Daoy (cell line): ENCODE measurements at places on chromosomes 3 and 15. TPM values are rescaled to one million over a fixed set of nuclear protein-coding genes. Genes with fewer than 3 reads are reported as not detected.

DNA sequence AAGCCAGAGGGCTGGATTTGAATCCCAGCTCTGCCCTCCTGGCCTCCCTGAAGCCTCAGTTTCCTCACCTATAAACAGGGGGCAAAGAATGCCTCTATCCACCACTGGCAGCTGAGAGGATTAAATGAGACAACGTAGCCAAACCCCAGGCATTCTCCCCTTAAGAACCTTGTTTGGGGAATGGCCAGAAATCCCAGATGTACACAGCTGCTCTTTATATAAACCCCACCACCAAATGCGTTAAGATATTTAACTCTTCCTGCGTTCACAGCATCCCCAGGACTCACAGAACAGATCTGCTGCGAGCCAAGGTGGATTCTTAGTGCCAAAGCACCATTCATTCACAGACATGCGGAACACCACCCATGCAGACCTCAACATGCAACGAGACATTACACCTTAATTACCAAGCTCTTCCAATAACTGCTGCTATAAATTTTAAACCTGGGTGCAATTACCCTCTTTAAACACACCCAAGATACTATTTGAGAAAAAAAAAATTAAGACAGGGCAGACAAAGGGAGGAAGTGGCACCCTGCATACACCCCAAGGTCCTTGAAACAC is 5.2 kb downstream of the TLE3 start:
- no peak for DNase-seq

DNA sequence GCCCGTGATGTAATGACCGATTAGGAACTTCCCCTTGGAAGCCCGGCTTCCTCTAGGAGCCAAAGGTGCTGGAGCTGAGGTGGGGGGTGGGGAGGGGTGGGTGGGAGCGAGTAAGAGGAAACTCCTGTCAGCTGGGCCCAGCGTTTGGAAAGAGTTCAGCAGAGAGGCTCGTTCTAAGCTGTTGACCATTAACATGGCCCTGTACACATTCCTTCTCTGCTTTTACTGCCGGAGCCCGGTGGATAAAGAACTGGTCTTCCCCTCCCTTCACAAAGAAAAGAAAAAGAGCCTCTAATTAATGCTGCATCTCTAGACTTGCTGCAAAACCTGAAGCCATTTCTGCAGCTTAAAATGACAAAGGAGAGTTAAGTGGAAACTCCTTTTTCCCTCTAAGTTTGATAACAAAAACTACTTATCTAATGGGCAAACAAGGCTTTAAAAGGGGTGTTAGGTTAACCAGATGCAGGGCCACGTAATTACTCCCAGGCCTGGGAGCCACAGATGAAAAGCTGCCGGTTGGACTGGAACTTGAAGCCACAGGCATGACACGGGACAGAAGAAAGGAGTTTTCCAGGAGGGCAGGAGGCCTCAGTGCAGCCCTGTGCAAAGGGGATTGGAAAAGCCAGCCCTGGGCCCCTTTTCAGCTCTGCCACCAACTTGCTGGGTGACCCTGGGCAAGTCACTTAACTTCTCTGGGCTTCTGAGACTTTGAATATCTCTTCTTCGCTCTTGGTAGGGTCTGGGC is 71.3 kb downstream of the SMAD6 start:
- DNase-seq = no peak

DNA sequence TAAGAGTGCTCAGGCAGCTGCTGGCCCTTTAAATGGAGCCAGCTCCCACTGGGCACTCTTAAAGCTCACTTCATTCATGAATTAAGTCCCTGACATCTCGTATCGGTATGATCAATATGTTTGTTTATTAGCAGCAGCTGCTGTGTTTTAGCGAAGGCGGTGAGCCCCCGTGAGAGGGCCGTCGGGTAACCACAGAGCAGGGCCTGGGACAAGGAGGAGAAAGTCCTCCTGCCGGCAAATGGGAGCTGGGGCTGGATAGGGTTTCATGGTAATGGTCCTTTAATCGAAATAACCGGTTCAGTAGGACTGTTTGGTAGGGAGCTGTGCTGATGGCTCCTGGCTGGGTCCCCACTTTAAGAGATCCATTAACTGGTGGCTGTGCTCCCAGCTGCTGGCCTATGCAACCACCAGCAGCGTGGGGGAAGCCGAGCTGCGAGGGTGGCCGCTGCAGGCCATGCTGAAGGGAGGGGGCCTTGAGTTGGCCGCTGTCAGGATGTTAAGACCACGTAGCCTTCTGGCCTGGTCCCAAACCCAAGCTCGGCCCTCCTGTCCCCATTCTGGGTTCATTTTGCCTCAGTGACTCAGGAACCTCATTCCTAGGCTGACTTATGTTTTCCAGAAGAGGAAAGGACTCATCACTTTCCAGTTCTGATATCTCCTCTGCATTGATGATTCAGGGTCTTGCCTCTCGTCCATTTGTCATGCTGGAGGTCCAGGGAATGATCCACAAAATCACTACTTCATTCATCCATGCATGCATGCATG is 67.6 kb upstream of the NTRK3 start:
- no peak for DNase-seq

Gene CLDN18
- total RNA-seq = not detected in 2 replicates

Gene FGF12
- total RNA-seq = 0.69 and 2.0 TPM in 2 replicates

DNA sequence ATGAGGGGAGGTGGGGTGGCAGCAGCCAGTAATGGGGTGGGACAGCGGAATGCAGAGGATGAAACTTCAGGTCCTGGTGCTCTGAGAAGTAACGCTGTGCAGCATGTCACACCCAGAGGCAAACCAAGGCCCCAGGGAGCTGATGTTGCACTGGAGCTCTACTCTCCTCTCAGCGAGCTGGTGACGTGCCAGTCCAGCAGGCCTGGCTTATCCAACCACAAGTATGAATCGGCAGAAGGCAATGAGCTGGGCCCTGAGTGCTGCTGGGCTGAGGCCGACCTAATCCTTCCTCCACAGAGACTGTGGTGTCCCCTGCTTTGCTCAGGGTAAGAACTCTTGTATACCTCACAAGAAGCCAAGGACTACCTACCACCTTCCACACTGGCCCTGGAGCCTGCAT is 30.5 kb downstream of the CD86 start:
- peak; percentile 38 for DNase-seq

Gene ULK3
- total RNA-seq = 17.6 and 24.3 TPM in 2 replicates

Gene ECE2
- not detected in 2 replicates for total RNA-seq

DNA sequence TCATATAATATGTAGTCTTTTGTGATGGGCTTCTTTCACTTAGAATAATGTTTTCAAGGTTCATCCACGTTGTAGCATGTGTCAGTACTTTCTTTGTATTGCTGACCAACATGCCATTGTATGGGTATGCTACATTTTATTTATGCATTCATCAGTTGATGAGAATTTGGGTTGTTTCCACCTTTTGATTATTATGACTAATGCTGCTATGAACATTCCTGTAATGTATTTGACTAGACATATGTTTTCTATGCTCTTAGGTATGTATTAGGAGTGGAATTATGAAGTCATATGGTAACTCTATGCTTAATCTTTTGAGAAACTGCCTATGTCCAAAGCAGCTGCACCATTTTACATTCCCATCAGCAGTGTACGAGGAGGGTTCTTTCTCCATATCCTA is 3.2 kb upstream of the PODXL2 start:
- no peak for DNase-seq

DNA sequence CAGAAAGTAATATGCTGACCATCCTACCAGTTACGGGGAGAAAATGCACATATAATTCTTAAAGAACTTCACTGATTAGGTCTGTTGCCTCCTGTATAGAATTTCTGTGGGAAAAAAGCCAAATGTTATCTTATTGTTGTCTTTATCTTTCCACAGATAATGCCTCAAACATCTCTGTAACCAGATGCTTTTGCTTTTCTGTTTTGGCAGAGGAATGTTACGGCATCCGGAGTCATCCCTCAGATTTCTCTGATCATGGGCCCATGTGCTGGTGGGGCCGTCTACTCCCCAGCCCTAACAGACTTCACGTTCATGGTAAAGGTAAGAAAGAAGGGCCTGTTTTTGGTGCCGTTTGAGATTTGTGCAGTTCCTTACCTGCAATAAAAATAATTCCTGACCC is 33.5 kb downstream of the PCCB start:
- no peak for DNase-seq

Gene HACL1
- total RNA-seq = 26.4 and 34.6 TPM in 2 replicates

GRCh38 chr3:142947799-142948575 is 15.5 kb downstream of the PAQR9 start:
- peak; percentile 69 for DNase-seq

DNA sequence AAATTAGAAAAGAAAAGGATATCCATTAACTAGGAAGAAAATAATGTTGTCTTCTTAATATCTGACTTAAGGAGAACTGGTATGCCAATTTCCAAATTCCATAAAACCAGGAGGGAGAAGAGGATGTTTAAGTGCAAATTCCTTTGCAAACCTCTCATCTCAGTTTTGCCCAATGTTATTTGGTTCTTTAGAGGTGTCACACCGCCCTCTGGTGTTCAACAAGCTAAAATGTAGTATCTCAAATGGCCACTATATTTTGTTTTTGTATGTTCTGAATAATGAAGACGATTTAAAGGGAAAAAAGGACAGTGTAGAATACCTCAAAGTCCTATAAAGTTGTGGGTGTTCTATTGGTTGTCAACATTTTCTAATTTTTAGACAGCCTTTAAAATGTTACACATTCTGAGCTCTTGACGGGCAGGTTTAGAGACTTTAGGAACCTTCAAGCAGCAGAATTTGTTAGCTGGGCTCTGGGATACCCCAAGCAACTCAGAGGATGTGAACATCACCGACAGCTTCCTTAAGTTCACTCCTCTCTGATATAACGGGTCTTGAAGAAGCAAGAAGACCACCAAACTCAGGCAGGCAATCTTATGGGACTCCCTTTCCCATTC is 458.3 kb downstream of the MFSD1 start:
- peak; percentile 64 for DNase-seq

DNA sequence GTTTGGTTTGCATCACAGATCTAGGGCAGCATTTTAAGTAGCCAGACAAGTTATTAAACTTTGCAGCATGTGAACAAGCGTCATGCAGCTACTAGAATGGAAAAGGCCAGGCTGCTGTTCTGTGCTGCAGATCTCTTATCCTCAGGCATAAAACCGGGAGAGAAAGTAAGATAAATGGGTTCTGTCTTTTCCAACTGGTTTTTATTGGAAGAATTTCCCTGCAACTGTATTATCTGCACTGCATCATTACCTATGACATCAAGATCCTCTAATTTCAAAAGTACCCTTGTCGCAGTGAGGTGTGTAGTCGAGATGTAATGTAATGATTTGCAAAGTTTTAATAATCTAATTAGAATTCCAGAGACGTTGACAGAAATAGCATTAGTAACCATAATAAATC is 240.3 kb downstream of the FEZF2 start:
- DNase-seq = no peak

DNA sequence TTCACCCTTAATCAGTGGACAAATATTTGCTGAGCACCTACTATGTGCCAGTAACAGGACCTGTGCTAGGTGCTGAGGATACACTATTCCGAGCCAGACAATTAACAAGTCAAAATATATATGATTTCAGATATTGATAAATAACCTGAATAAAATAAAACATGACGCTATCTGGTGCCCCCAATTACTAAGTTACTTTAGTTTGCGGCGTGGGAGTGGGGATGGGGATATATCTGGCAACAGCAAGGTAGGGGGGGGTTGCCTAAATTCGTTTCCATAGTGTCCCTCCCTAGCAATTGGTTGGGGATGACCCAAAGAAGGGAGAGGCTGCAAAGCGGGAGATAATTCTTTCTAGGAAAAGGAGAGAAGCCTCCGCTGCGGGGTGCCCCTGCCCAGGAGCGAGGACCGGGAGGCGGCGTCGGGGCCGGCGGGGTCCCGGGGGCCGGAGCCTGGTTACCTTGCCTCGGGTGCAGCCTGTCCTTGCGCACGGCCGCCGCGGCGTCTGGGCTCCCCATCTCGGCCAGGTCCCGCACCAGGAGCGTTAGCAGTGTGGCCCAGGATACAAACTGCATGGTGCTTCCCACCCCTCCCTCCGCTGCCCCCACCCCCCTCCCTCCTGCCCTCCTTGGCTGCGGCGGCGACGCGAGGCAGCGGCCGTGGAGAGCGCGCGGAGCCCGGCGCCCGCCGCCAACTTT is 567 bp downstream of the ADAMTS9 start:
- no peak for DNase-seq

DNA sequence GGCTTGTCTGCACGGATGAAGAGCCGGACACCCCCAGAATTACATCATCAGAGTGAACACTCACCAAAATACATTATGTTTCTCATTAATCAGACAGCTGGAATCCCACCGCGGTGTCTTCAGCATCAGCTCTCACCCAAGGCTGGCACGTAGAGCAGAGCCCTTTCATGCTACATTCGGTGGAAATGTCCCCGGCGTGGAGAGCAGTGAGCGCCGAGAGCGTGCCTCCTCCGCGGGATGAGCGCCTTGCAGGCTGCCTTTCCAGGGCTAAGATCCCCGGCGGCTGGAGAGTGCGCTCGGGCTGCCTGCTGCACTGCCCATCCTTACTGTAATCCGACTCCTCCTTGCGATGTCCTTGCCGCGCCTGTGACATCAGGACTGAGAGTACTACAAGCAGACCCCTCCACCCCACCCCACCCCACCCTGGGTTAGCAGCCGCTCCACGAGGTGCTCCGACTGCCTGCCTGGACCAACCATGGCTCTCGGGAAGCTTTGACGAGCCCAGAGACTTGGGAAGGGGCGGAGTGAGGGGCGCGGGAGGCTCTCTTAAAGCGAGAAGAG is at the start of gene ZNF385D:
ZNF385D (minus strand) TSS at position 380 of the 561 bp plus-strand sequence; CDS start at position 86, 294 bp downstream.
- no peak for DNase-seq

Gene DUOXA1
- not detected in 2 replicates for total RNA-seq

DNA sequence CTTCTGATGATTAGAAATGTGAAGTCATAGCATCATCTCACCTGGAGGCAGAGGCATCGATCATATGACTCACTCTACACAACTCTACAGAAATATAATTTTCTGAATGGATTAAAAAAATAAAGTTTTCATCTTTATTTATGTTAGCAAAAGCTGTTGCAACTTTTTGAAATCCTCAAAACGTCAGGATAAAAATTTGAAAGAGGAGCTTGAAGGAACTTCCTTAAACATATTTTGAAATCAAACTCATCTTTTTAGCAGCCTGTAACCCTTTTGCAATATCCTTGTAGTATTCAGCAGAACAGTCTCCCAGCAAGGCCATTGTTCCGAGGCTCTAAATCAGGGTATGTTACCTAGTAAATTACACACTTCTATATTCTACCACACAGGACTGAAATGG is 985.4 kb downstream of the PLOD2 start:
- DNase-seq = no peak

Gene GADL1
- total RNA-seq = not detected in 2 replicates
